ENCODE measurements at places on chromosomes 5 and 9.

- DNase-seq = no peak
These were observed 80.4 kb upstream of the GNAQ start for GRCh38 chr9:78112004-78112403.

GRCh38 chr5:120405923-120406322 lies 58.2 kb upstream of the PRR16 start:
- no peak for DNase-seq

DNA sequence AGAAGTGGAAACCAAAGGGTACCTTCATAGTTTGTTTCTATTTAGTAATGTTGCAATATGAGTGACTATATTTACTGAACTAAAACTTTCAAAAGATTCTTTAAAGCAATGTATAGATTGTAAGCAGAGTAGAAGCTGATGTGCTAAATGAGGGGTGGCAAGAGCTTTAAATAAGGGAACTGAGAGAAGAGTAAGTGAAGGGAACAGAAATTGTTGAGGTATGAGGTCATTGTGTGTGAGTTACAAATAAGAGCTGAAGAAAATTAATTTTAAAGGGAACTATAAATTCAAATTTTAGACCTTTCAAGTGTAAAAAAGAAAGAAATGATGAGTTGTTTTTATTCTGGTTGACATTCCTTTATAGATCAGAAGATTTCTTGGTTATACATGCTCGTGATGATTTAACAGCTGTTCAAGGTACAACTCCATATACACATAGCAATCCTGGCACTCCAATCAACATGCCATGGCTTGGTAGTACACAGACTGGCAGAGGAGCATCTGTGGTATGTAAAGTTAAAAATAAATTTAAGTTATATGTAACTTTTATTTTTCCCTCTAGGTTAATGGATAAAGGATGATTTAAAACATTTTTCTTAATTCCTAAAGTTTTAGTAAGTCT lies 135.1 kb upstream of the TNFAIP8 start:
- no peak for DNase-seq

DNA sequence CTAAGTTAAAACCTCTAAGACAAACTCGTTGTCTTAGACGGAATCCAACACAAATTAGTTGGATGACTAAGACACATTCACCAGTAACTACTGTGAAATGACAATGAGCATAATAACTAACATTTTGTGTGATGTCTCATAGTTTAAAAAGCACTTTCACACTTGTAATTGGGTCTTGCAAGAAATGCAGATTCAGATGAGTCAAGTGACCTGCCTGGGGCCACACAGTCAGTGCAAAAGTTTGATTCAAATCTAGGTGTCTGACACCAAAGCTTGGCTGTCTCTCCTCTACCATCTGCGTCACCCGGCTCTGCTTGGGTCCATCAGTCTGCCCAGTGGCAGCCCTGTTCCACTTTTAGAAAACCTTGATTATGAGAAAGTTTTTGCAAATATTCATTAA lies 143.7 kb downstream of the TTLL11 start:
- DNase-seq = no peak

- no peak for DNase-seq
These were observed 32.3 kb upstream of the NTNG2 start for GRCh38 chr9:132129535-132129934.

- DNase-seq = peak; percentile 94
These were observed 51.7 kb upstream of the SEMA6A start for GRCh38 chr5:116626272-116626723.

GRCh38 chr9:115650768-115651167 lies 502.8 kb upstream of the PAPPA start:
- no peak for DNase-seq

DNA sequence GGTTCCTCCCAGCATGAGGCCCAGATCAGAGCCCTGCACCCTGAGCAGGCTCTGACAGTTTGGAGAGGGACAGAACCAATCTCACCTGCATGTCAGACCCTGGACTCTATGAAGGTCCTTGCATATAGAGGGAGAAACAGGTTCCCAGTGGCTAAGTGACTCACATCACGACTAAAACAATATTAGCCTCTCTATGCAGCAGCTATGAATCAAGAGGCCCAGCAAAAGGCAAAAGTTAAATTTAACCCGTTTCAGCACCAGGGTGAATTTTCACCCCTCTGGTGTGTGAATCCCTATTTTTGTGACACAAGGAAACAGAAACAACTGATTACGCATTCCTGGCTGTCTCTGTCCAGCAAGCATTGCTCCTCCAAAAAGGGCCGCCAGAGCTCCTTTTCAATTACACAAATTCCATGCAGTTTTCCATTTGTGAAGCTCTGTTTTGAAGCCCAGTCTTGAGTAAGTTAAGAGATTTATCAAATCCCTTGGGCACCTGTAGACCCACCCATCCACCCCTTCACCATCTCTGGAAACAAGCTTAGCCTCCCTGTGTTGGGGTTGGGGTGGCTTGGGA lies 136.6 kb downstream of the GABBR2 start:
- DNase-seq = no peak

- no peak for DNase-seq
These were observed 87.9 kb upstream of the SLC24A2 start for GRCh38 chr9:19876569-19877316.

DNA sequence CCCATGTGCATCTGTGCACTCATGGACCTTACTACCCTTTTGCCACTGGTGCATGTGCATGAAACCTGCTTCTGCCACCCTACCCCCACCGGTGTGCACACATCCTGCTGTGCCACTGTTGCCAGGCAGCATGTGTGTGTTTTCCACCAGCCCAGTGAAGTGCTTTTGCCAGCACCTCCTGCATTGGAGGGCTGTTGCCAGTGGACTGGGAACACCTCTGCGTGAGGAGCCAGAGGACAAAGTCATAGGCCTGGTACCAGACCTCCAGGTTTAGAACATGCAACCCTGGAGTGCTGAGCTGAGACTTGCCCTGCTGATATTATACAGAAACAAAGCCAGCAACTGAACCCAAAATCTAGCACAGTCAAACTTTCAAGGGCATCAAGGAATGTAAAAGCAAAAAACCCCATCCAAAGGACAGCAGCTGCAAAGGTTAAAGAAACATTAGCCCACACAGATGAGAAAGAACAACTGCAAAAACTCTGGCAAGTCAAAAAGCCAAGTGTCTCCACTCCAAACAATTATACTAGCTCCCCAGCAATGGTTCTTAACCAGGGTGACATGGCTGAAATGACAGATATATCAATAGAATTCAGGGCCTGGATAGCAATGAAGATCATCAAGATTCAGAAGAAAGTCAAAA lies 70.6 kb upstream of the PTPN3 start:
- DNase-seq = peak; percentile 58

- peak; percentile 16 for DNase-seq
These were observed 38.3 kb upstream of the FBXL17 start for GRCh38 chr5:108420158-108420557.

- no peak for DNase-seq
These were observed 22.5 kb downstream of the ACOT12 start for GRCh38 chr5:81371354-81371876.

DNA sequence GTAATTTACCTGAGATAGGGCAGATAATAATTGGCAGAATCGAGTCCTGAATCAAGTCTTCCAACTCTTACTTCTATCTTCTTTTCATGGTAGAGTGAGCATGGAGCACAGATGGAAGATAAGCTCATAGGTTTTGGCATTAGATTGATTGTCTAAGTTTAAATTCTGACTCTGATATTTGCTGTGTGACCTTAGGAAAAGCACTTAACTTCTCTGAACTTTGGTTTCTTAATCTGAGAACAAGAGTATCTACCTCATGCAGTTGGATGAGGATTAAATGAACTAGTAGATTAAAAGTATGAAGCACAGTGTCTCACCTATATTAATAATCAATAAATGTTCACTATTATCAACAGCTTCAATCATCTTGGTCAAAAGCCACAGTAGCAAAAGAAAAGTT lies 9.4 kb upstream of the ASTN2 start:
- DNase-seq = no peak

GRCh38 chr5:31114817-31115216 lies 78.7 kb upstream of the CDH6 start:
- peak; percentile 27 for DNase-seq

DNA sequence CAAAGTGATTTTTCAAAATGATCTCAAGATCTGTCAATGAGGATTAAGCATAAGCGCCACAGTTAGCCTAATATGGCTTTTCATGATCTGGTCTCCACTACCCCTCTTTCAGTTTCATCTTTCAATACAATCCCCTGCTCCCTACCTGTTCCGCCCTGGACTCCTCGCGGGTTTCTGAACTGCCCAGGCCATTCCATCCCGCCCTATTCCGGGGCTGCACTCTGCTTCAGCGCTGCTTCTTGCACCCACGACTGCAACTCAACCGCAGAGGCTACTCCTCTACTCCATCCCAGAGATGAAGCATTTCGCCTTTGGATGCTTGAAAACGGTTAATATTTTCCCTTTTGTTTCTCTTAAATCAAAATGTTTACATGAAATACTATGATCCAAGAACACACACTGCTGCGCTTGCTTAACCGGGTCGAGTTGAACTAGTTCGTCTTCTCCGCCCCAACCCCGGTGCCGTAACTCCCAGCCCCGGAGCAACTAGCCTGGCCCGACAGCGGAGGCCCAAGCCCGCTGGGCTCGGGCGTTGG lies 716 bp upstream of the OTULIN start:
- peak; percentile 67 for DNase-seq

GRCh38 chr5:61319388-61320146 lies 12.5 kb upstream of the ZSWIM6 start:
- DNase-seq = peak; percentile 75

GRCh38 chr9:38280251-38280800 lies 112.2 kb upstream of the ALDH1B1 start:
- DNase-seq = no peak

GRCh38 chr5:107257885-107258520 lies 412.7 kb downstream of the EFNA5 start:
- no peak for DNase-seq

GRCh38 chr9:7094052-7094451 lies 336.3 kb downstream of the KDM4C start:
- peak; percentile 57 for DNase-seq

GRCh38 chr5:179495906-179496455 lies 54.4 kb upstream of the RUFY1 start:
- peak; percentile 35 for DNase-seq

DNA sequence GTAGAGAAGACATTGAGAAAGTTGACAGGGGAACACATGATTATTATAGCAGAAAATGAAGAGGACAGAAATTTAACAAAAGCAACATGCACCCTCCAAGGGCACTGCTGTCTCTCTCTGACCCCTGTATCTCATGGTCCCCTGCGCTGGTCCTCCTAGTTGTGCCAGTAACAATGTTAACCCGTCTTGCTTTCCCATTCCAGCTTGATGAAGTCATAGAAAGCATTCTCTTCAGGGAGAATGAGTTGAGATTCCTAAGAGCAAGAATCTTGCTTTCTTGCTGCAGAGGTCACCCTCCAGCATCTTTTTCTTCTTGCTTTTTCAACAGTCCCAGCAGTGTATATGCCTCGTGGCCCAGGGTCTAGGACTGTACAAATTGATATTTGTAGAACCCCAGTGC lies 279.6 kb upstream of the ADAMTSL1 start:
- no peak for DNase-seq

GRCh38 chr9:35489313-35490154 lies at the start of gene RUSC2:
TSS of gene RUSC2 (plus strand) at chr9:35490111. CDS start at chr9:35546522, 56,411 bp downstream.
- DNase-seq = peak; percentile 89

- DNase-seq = no peak
These were observed 119.1 kb downstream of the C9orf50 start for GRCh38 chr9:129501771-129502319.

- DNase-seq = peak; percentile 91
These were observed 38.0 kb upstream of the XPA start for GRCh38 chr9:97735070-97735600.

GRCh38 chr9:14445946-14446345 lies 132.0 kb upstream of the NFIB start:
- DNase-seq = no peak

DNA sequence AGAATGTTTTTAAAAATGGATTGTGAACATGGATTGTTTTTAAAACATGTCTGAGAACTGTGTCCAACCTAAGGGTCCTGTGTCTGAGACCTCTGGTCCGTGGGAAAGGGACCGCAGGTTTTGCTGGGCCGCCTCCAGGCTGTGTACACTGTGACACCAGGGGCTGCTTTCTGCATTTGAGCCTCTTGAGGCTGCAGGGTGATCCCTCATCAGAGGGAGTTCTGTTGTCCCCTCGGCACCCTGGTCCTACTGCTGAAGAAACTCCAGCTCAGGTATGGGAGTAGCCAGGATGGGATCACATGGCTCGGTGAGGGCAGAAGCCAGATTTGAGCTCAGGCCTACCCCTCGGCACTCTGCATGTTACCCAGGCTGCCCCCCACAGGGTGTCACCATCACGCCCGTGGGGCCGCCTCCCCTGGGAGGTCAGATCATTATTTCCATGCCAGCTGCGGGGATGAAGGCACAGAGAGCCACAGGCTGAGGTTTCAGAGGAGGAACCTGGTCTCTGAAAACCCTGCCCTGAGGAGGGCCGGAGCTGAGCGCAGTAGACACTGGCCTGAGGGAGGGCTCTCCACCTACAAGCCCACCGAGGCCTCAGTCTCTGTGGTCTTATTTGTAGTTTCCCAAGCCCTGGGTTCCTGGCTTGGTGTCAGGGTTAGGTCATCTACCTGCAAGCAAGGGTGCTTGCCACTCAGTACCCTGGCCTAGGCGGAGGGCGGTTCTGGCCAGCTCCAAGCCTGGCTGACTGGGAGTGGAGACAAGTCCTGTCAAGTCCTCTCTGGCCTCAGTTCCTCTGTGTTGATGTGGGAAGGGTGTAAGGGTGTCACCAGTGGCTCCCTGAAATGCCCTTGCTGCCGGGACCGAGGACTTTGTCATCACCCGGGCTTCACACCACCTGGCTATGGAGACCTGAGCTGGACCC lies 2.8 kb downstream of the PRR7 start:
- no peak for DNase-seq

- no peak for DNase-seq
These were observed 60.3 kb upstream of the EPB41L4B start for GRCh38 chr9:109381011-109381729.

DNA sequence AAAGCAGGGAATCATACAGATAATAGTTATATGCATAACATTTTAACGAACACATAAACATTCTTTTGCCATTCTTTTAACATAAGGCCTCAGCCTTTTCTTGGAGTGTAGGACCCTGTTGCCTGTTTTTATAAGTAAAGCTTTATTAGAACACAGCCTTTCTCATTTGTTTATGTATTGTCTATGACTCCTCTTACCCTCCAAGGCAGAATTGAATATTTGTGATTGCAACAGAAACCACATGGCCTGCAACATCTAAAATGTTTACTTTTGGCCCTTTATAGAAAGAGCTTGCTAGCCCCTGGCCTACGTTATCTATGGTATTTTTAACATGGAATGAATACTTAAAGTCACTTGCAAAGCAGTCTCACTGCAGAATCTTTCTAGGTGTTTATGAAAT lies 2.6 kb downstream of the SLC31A1 start:
- DNase-seq = no peak

DNA sequence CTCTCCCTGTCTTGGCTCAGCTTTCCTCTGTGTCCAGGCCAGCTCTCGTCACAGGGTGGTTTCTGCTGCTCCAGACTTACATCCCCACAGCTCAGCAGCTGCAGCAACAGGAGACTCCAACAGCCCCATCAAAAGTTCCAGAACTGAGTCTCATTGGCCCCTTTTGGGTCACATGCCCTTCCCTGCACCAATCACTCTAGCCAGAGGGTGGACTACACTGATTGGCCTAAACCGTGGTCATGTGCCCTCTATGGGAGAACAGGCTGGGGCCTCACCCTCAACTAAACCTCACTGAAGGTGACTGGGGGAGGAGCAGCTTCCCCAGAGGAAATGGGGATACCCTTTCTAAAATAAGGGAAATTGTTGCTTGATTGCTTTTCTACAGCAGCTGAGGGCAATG lies 44.4 kb upstream of the CPLX2 start:
- DNase-seq = no peak

- no peak for DNase-seq
These were observed 104.1 kb upstream of the SPRY4 start for GRCh38 chr5:142428773-142429473.

- DNase-seq = no peak
These were observed 211.9 kb downstream of the NXNL2 start for GRCh38 chr9:88746743-88747398.
